LHCN-M2 (cell line): ENCODE measurements at places on chromosomes 3 and 15.
A peak's percentile ranks its signal among the peaks of the same experiment; 100 is the strongest.

- peak; percentile 81 for DNase-seq
These were observed 106.2 kb upstream of the PLAAT1 start for GRCh38 chr3:193134856-193135255.

DNA sequence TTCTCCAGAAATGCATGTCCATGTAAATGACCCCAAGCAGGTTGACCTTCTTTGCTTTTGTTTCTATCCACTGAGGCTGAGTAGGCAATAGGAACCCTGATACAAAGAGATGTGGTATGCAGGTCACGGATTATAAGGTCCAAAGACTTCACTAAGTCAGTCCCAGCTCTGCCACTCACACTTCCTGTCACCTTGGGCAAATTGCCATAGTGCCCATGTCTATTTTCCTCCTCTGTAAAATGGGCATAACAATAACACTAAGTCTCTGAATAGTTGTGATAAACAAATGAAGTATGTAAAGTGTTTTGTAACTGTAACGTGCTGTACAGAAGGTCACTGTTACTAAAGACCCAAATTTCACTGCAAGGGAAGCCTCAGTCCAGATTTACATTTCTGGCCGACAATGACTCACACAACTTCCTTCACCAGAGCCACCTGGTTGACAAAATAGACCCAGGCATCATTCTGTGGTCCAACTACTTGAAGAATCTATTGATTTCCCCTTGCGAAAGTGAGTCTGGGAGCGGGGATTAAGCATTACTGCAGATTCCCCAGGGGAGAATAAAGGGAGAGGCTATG is 175.4 kb upstream of the LPP start:
- DNase-seq: no peak

DNA sequence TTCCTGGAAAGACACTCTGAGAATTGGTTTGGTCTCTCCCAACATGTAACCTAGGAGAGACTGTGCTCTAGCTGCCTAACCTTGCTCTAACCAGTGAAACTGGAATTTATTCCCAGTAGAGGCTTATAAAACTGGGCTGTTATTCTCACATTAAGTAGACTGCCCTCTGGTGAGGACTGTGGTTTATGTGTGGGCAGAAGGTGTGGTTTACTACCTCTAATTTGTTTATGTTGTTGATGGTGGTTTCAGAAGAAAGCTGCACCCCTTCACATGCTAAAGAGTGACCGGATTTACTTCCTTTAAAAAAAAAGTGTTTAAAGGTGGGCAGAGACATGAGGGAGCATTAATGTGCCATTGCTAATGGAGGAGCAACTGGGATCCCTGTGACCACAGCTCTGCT is 273.2 kb downstream of the MECOM start:
- DNase-seq: no peak

DNA sequence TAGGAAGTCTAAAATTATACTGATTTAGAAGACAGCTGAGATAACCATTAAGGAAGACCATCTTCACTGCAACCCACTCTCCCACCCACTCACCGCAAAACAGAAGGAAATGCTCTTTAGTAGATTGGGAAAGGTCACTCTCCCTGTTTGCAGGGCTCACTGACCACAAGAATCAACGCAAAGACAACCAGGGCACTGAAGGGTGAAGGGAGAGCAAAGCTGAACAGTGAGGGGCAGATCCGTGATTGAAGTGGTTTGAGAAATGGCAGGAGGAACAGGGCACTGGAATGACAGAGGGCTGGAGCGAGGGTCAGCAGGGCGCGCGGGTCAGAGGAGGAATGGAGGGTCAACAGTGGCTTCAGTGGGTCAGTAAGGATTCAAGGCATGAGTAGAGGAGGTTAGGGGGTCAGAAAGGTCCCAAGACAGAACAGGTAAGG is 520 bp downstream of the MESD start:
- DNase-seq: no peak

DNA sequence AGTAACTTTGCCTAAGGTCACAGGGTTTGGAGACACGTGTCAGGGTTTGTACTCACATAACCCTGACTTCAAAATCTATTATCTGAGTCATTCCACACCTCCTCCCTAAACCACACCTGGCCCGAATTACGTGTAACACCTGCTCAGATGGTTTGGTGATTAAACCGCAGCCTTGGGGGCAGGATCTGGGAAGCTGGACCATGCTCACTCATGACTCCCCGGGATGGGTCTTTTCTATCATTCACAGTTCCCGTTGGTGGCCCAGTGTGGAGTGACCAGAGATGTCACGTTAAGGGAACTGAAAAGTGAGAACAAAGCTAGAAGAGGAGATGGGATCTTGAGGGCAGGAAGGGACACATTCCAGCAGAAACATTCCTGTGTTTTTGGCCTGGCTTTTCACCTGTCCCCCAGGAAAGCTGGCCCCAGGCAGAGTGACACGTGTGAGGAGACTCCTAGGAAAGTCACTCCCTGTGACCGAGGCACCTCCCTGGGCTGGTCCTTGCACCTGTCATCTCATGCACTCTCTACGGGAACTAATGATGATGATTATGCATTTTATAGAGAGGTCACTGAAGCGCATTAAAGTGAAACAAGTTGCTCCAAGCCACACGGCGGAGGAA is 75.4 kb upstream of the POMGNT2 start:
- DNase-seq: no peak

GRCh38 chr3:72830452-72831223 is 17.6 kb downstream of the SHQ1 start:
- no peak for DNase-seq

DNA sequence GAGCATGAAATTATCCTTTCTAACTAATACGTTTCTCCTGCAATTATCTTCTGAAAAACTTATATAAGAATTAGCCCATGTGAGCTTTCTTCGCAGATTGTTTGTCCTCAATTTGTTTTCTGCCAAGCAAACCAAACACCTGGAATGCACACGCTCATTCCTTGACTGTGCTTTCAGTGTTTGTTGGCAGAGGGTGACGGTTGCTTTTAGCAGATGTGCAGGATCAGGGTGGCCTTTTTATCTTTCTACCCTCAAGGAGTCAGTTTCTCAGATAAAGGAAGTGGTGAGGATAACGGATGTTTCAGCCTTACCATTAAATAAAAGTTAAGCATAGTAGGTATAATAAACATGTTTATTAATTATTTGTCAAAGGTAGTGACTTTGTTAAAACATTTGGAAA is 15.2 kb downstream of the ARPP21 start:
- DNase-seq: no peak

- DNase-seq: peak; percentile 90
These were observed 56.1 kb downstream of the FAM174B start for GRCh38 chr15:92599394-92599970.

- no peak for DNase-seq
These were observed 30.5 kb downstream of the RFTN1 start for GRCh38 chr3:16482770-16483531.

DNA sequence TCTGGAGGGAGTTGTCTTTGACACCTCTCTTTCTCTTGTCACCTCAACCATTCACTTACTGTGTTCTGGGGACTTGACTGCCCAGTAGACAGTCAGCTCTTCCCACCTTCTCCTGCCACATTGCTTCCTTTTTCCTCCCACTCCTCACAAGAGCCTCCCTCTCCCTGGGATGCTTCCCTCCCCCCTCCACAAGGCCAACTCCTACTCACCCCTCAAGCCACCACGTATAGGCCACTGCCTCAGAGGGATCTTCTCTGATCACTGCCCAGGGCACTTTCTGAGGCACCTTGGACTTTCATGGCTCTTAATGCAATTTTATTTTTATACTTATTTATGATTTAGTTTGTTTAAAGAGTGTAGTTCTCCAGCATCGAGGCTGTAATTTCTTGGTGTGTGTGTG is 23.2 kb downstream of the THSD4 start:
- DNase-seq: no peak

GRCh38 chr3:185365291-185366073 is 2.5 kb downstream of the MAP3K13 start:
- no peak for DNase-seq

GRCh38 chr3:171059978-171060377 is 33.5 kb upstream of the SLC2A2 start:
- DNase-seq: no peak

DNA sequence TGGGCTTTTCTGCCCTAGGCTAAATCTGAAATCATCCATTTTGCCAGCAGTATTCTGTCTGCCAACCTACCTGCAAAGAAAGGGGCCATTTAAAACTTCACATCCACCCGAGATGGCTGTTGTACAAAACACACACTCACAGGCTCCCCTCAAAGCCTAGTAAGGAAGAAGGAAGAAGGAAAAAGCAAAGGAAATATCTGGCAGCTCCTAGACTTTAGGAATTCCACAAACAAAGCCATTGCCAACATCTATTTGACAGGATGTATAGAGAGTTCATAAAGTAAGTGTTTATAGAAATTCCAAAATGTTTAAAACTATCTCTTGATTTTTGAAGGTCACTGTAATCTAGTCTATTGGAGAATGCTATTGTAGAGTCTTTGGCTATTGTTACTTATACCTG is 91.9 kb upstream of the THBS1 start:
- no peak for DNase-seq

DNA sequence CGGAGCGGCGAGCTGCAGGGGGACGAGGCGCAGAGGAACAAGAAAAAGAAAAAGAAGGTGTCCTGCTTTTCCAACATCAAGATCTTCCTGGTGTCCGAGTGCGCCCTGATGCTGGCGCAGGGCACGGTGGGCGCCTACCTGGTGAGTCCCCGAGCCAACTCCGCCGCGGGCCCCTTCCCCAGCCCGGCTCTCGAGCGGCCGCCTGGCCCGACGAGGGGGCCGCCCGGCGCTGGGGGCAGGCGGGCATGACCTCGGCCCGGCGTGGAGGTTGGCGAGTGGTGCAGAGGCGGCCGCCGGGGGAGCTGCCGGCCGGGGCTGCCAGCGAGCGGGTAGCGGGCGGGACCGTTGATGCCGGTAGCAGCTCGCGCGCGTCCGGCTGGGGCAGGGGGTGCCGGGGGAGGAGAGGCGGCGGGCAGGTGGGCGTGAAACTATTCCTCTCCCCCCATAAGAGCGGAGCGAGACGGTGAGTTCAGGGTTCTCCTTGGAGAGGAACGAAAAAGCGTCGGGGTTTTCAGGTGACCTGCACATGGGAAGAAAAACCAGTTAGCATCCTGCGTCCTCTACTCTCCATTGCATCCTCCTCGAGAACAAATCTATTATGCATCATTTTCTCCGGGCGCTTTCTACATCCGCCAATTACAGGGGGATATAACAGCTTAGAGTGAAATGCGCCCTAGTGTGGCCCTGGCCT is 585 bp downstream of the SLCO3A1 start:
- no peak for DNase-seq

DNA sequence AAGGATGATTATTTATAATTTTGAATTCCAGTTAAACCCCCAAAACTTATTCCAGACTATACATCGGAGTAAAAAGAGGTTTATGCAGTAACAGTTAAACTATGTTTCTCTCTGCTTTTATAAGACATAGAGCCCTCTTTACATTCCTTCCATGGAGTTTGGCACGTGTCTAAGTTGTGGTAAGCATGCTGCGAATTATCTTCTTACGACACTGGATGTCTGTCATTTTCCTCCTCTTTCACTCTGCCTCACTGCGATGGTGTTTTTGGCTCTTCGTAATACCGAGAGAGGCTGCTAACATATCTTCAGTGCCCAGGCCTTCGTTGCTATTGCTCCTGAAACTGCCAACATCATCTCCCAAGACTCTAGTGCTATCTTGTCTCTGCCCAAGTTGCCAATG is 83.9 kb upstream of the TGFBR2 start:
- DNase-seq: no peak

DNA sequence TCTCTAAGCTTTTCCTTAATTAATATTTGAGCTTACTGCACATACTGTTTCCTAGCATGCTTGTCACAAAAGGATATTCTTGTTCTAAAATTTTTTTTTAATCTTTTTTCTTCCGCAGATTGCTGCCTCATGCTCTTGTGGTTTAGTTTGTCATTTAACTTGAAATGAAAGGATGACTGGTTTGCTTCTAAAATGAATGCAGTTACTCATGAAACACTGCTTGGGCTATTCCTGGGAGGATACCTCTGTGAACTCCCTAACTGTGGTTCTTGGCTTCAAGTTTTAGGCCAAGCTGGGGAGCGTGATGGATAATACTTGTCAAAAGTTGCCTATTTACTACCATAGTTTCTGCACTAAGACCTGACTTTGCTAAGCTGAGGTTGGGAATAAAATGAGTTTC is 64.0 kb downstream of the USP13 start:
- peak; percentile 87 for DNase-seq

DNA sequence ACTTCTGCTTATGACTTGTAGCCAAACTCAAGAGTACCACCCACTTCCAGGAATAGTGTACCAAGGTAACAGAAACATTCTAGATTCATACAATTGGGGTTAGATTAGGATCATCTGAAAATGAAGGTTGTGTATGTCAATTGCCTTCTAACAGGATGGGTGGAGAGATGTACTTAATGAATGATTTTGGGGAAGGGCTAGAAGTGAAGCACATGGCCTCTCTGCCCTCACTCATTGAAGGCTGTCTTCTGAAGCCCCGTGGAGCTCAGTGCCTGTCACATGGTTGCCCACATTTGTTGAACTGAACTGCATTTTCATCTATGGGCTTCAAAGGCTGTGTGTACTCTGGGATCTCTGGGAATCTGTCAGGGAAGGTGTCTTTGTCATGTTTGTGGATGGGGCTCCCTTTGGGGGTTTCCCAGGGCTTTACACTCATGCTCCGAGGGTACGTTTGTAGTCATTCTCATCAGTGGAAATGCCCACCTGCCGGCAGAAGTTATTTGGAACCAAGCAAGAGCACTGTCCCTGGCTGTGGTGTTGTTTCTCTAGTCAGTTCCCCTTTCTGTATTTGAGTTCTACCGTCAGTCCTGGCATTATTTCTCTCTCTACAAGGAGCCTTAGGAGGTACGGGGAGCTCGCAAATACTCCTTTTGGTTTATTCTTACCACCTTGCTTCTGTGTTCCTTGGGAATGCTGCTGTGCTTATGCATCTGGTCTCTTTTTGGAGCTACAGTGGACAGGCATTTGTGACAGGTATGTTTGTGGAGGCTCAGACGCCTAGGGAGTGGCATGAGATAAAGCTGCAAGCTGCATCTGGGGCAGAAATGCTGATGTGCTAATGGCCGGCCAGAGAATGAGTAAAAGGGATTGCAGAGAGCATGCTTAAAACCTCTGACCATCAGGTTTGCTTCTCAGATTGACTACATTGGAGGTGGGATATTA is 22.4 kb downstream of the CD86 start:
- DNase-seq: no peak

- no peak for DNase-seq
These were observed 699.8 kb upstream of the GBE1 start for GRCh38 chr3:82461049-82461889.

DNA sequence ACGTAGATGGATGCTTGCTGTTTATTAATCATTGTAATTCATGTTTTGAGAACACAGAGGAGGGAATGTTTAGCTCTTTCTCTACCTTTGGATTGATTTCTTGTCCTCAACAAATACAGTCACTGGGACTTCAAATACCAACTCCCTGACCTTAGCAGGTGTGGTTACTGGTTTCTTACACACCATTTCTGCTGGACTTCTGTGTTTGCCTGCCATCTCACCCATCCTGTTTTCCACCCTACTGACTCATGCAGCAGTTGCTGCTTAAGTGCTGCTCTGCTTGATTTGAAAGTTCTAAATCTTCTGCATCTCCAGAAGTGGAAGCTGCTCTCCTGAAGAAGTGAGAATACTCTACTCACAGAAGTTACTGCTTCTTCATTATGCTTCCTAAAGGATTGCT is 170.3 kb downstream of the ZPLD1 start:
- DNase-seq: no peak
